ENCODE measurements at places on chromosomes 1 and 21.

DNA sequence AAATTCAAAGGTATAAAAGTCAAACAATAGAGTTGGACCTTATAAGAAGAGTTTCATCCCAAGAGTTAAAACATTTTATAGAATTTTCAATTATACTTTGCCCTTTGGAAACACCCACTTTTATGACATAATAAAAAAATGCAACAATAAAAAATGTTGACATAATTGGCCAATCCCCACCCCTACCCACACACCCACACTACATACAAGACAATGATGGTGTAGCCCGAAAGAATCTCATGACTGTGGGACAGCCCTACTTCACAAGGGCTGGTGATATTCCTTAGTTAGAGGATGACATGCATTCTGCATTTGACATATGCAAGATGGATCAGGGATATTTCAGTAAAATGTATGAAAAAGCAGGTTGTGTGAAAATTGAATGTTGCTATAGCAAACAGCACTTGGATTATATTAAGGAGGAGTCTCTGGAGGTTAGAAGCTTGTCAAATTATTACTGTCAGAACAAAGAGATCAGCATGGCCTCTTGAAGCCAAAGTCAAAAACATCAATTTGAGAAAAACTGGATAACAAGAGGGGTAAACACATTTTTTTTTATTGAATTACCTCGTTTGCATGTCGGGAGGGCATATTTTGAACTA lies 133.0 kb upstream of the SAMSN1 start:
- DNase-seq: no peak

DNA sequence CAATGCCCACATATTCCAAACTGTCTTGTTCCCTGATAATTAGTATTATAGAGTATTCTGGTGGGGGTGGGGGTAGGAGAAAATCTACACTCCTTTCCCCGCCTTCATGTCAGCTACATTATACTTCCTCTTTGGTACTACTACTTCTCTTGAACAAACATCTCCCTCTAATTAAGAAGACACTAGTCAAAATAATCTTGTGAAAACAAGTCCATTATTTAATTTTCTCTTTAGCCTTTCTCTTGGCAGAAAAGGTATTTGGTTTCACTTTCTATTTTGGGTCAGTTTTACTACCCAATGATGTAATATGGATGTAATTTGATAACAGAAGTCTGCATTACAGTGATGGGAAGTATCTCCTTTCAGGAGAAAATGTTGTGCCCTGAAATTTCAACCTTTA lies 22.5 kb downstream of the NTMT2 start:
- no peak for DNase-seq

DNA sequence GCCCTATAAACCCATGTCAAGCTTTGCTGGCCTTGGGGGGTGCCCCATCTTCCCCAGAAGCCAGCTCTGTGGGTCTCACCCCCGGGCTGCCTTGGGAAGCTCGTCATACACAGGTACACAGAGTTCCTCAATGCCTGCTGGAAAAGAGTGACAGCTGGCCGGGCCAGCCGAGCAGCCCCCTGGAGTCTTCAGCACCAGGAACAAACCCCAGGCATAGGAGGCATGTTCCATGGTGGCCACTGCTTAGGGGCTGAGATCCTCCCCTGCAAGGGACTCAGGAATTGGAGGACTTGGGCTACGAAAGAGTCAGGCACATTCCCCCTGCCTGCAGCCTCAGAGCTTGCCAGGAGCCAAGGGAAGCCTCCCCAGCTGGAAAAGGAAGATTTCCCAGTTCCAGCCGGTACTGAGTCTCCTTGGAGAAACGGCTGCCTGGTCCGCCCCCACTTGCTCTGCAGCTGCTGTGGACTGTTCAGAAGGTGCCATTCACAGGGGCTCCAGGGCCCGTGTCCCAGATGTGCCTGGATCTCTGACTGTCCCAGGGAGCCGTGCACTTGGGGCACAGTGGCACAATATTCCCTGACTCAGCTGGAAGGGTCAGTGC lies 89.5 kb downstream of the STUM start:
- no peak for DNase-seq

- DNase-seq: no peak
Observed at GRCh38 chr1:6805004-6805416, 19.8 kb downstream of the CAMTA1 start.

DNA sequence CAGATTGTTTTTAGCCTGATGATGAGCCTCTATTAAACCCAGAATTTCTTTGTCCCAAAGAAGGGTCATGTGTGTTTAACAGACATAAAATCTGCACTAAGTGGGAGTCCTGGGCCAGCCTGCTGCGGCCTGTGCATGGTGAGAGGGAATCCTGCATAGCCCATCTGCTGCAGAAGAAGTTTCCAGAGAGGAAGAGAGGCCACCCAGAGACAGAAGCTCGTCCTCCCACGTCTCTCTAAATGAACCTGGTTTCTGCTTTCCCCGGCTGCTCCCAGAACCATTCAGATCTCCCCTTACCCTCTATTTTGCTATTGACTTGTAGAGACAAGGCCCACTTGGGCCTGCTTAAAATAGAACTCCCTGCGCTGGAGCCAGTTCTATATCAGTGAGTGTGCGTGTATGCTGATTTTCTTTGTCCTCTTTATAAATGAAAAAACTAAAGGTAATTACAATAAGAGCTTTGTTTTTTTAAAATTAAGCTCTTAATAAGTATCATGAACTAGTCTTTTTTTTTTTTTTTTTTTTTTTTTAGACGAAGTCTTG lies 142.8 kb upstream of the RAB4A start:
- no peak for DNase-seq

DNA sequence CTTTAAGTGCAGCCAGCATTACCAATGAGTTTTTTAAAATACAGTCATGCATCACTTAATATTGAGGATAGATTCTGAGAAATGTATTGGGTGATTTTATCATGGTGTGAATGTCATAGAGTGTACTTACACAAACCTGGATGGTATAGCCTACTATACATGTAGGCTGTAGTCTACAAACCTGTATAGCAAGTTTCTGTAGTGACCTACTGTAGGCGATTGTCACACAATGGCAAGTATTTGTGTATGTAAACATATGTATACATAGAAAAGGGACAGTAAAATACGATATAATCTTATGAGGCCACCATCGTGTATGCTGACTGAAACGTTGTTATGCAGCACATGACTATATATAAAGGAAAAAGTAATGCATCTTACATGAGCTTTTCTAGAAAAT lies 48.2 kb downstream of the RPE65 start:
- no peak for DNase-seq

GRCh38 chr1:55484173-55484572 lies 269.0 kb upstream of the USP24 start:
- no peak for DNase-seq

DNA sequence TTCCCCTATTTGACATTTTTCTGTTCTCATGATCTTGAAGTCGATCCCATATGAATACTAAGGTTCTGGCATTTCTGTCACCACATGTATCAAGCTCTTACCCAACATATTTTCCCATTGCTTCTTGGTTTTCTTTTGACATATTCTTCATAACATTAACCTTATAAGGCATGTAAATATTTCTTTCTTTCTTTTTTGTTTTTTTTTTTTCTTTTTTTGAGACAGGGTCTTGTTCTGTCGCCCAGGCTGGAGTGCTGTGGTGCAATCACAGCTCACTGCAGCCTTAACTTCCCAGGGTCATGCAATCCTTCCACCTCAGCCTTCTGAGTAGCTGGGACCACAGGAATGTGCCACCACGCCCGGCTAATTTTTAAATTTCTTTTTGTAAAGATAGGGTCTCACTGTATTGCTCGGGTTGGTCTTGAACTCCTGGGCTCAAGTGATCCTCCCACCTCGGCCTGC lies 33.1 kb upstream of the ERRFI1 start:
- no peak for DNase-seq

DNA sequence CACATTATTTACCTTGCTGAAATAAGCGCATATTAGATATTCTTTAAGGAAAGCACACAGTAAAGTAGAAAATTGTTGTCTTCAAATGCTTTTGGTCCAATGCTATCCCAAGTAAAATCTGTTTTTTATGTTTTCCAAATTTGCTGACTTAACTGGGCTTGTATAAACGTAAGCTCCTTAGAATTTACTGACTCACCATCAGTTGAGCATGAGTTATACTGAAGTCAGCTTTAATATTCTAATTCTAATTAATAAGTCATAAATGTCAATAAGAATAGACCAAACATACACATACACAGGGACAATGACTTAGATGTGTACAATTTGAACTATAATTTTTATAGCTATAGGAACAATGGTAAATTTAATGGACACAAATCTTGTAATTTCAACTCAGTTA lies 319.2 kb downstream of the TPR start:
- no peak for DNase-seq
